ENCODE measurements at places on chromosomes 1 and 21.

GRCh38 chr1:5724847-5725246, 267.4 kb downstream of the NPHP4 start:
- no peak for DNase-seq

DNA sequence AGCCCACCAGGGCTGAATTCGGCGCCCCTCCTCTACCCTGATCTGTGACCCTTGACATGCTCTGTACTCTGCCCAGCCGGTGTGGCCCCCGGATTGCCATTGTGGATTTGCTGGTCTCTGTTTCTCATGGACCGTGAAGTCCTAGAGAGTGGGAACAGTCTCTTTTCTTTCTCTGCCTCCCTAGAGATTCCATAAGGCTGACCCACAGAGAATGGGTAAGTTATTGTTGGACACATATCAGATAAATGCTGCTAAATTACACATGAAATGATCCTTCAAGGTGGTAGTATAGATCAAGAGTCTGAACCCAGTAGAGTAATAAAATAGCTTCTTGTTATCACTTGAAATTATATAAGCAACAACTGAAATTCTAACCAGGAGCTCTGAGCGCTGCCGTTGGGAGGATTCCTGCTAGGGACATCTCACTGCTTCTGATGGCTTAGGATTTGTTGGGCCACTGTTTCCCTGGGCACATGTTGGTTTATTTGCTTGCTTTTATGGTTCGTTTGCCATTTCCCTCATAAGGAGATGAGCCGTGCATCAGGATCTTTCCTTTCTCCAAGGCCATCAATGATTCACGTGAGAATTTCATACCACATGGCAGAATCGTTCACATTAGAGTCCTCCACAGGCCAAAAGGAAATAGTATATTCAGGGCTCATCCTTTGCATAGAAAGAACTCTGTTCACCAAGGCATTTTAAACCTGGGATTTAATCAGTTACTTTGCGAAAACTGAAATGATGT, 111.9 kb downstream of the ZBTB18 start:
- no peak for DNase-seq

- no peak for DNase-seq
Observed at GRCh38 chr1:18058981-18059605, 48.5 kb upstream of the IGSF21 start.

DNA sequence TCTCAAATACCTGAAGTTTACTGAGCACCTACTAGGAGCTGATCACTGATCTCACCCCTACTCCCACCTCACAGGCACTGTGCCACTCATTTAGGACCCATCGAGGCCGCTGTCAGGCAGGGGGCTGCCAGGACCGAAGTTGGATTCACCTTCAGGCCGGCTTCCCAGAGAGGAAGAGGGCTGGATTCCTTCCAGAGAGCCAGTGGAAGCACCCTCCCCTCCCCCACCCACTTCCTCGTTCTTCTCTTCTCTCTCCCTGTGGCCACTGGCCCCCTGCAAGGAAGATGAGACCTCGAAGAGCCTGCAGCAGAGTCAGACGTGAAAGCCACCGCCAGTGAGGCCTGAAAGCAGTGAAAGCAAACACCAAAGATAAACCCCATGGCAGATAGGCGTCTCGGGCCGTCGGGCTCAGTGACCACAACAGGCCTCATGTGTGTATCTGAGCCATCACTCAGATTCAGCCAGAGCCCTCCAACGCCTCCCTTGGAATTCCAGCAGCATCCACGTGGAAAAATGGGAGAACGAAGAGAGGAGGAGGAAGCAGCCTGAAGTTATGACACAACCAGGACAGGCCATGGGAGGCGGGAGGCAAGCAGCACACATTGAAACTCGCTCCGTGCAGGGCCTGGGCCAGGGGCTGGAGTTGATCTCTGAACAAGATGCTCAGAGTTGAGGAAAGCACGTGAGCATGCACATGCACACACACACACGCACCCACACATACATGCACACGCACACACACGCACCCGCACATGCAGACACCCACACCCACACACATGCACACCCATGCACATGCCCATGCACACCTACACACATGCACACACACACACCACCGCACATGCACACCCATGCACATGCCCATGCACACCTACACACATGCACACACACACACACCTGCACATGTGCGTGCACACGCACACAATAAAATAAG, 6.2 kb upstream of the AGTRAP start:
- no peak for DNase-seq

DNA sequence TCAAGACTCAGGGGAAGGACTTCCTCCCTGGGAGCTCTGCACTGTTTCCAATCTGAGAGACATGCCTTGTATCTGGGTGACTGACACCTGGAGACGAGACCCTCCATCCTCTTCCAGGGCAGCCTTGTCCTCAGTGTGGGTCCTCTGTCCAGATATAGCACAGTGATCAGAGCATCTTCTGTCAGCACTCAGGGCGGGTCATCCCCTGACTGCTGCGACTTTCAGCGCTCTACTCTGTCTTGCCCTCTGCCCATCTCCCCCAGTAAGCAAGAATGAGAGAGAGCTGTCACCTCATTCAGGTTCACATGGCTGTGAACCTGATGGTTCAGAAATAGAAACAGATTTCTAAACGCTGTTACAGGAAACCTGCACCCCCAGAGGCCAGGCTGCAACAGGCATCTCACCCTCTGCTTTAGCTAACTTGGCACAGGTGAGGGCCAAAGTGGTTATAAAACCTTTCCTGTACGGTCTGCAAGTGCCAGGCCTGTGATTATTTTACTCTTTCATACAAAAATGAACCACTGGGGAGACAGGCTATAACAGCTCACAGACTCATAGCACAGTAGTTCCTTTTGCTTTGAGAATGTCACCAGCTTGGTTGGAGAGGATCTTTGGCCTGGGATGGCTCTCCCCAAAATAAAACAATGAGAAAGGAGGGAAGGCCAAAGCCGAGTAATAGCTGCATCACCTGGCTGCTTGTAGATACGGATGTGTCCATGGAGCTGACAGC, 11.4 kb upstream of the TENT5C start:
- DNase-seq: no peak

DNA sequence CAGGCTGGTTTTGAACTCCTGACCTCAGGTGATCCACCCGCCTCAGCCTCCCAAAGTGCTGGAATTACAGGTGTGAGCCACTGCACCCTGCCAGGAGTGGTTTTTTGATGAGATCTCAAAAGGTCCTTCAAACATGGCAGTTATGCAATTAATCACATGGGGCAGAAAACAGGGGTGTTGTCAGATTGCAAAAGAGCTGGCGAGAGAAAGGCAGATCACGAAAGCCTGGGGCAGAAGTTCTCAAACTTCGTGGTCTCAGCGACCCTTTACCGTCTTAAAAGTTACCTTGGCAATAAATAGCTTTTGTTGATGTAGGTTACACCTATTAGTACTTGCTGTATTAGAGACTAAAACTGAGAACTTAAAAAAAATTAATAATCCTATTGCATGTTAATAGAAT, 16.1 kb downstream of the CNR2 start:
- no peak for DNase-seq

GRCh38 chr1:152928671-152929070, 18.3 kb upstream of the SPRR5 start:
- DNase-seq: no peak

- DNase-seq: no peak
Observed at GRCh38 chr1:227735539-227736285, 477 bp downstream of the SNAP47 start.

- DNase-seq: no peak
Observed at GRCh38 chr1:200720199-200720598, 18.5 kb upstream of the CAMSAP2 start.

- no peak for DNase-seq
Observed at GRCh38 chr1:183844806-183845205, 39.9 kb downstream of the RGL1 start.

DNA sequence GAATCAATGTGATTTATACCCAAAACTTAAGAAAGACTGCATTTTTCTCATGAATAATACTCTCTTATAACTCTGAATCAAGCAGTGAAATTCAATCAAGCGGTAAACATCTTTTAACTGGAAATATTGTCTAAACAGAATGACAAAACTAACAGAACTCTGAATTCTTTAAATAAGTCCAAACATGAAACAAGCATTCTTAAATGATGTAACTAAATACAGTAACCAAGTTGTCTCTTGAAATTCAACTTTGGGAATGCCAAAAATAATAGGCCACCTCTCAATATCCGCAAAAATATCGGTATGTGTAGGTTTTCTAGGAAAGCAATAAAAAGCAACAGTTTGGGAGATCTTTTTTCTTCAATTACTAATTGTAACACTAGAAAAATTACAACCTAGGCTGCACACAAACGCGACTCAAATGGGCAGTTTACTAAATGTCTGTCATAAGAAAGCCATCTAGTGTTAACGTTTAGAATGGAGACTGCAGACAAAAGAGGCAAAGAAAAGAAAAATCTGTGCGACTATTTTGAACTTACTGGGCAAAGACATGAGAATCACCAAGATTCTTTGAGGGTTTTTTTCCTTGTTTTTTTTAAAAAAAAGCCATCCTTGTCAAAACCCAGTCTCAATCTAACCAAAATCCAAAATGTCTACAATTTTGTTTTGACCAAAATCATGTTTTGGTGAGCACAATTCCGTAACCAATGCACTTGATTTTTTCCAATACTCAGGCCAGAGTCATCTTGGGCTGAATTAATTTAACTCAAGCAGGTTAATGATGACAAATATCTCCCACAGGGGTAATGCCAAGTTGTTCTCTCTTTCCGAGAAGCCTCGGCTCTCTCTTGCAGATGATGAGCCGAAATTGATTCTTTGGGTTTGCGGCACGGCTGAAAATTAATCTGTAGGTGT, 1.3 kb downstream of the SIPA1L2 start:
- DNase-seq: no peak

DNA sequence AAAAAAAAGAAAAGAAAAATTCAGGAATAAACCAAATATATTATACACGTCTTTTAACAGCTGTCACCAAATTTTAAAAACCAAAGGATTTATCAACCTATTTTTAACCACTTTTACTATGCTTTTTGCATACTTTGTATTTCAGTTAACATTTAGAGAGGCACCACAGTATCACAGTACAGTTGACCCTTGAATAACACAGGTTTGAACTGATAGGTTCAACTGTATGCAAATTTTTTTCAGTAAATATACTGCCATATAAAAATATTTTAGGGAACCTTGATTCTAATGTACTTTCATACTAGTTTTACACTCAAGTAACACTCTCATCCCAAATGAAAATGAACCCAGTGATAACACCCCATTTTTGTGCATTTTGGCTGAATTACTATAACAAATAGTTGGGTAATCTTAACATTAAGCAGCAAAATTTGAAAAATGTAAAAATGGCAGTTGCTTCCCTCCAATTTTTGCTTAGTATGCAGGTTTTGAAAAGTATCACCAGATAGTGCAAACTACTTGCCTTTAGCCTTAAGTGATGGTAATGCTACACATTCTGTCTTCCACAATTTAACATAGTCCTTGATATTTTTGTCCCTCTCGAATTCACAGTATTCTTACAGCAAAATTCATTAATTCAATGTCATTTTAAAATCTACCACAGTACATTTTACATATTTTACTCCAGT, 10.8 kb upstream of the ADCY10 start:
- no peak for DNase-seq

GRCh38 chr1:111203681-111204200, 3.3 kb upstream of the DENND2D start:
- no peak for DNase-seq

- DNase-seq: no peak
Observed at GRCh38 chr1:110638556-110638955, 32.4 kb upstream of the KCNA2 start.

DNA sequence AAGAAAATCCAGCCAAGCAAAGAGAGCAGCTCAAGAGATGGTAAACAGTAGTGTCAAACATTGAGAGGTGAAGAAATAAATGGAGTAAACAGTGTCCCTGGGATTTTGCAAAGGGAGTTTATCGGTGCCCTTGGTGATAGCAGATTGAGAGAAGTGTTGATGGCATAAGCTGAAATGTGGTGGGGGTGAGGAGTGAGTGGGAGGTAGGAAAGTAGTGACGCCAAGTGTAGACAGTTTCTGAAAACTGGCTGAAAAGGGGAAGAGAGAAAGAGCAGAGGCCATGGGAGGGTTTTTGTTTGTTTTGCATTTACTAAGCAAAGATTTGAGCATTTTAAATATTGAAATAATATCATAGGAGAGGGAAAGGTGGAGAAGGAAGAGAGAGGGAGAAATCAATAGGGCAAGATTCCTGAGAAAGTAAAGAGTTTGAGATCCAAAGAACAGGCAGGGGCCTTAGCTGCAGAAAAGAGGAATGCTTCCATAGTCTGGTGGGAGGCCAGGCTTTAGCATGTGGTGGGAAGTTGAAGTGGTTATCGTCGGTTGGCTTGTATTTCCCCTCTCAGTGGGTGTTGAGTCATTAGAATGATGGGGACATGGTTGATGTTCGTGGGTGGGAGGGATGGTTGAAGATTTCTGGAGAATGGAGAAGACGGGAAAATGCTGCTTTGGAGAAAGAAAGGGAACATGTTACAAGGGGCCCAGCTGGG, 26.8 kb upstream of the RASAL2 start:
- no peak for DNase-seq

- no peak for DNase-seq
Observed at GRCh38 chr1:246875041-246876026, 56.4 kb downstream of the AHCTF1 start.

- DNase-seq: no peak
Observed at GRCh38 chr1:18575620-18576019, 55.0 kb upstream of the PAX7 start.

GRCh38 chr1:116825207-116825719, 71.0 kb downstream of the CD2 start:
- DNase-seq: no peak

DNA sequence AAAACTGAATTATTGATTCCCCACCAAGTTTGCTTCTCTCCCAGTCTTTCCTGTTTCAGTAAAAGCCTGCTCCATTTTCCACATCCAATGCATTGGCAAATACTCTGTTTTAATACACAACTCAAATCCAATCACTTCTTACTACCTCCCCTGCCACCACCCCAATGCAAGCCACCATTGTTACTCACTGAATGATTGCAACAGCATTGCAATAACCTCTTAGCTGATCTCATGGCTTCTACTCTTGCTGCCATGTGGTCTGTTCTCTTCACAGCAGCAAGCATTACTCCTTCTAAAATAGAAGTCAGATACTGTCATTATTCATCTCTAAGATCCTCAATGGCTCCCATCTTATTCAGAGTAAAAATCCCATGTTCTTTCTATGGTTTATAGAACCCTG, 123.4 kb downstream of the ATP6V1G3 start:
- no peak for DNase-seq

DNA sequence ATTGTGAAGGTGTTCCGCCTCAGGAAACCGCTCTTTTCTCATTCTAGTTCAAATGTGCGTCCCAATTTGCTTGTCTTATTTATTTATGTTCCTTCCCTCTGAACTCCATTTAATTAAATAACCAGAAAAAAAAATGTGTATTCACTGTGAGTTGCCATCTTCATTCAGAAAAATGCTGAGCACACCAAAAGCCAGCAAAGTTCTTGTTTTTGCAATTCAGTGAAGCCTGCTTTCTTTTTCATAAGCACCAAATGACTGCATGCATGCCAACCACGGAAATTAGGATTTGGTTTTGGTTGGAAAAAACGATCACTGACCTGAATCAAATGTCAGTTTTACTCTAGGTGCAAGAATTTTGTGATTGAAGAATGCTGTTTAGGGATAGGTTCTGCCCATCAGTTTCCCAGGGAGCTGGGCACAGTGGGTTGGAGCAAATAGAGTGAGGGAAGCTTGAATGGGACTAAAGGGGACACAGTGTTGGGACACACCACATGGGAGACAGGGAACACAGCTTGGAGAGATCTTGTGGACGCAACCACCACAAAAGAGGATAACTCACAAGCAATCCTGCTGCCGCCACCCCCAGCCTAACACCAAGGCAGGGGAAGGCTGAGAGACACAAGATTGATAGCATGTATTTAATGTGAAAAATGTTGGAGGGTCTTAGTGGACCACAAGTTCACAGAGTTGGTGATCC, 183.4 kb upstream of the GALNT2 start:
- peak; percentile 84 for DNase-seq

GRCh38 chr1:208917723-208918122, 665.8 kb upstream of the CAMK1G start:
- no peak for DNase-seq

Measured in vagina (tissue), 2 donors.